NCI-H2107 (cell line): ENCODE measurements at places on chromosomes 2 and 18.

DNA sequence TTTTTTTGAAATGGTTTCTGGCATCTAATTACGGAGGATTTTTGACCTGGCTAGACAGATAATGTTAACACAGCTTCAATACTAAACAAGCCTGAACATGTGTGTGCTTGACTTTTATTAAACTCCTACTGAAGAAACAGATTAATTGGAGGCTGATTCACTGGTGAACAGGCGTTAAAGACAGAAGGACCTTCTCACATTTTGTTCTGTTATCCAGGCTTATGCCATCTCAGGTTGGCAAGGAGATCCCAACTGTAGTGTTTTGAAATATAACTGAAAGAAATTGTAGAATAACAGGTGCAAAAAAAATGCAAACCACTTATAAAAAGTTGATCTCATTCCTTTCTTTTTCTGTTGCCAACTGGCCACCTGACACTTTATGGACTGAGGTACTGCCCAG is 269.6 kb downstream of the ARHGAP15 start:
- DNase-seq: no peak

DNA sequence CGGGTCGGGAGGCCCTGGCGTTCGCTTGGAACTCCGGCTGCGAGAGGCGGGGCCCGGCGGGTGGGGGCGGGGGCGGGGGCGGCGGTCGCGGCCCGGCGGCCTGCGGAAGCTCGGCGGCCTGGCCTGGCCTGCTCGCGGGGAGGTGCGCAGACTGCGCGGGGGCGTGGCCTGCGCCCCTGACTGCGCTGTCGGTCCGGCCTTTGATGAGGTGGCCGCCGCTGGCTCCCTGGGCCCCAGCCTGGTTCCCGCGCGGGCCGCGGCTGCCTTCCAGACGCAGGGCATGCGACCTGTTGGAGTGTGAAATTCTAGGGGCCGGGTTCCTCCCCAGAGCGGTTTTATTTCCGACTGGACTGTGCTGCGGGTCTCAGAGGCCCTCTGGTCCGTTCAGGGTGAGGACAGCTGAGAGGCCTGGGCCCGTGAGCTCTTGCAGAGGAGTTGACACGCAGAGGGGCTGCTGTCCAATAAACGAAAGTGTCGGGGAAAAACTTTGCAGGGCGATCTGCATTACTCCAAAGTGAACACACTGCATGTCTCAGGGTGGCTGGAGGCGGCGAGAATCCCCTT is 629 bp downstream of the NRBP1 start:
- DNase-seq: no peak

DNA sequence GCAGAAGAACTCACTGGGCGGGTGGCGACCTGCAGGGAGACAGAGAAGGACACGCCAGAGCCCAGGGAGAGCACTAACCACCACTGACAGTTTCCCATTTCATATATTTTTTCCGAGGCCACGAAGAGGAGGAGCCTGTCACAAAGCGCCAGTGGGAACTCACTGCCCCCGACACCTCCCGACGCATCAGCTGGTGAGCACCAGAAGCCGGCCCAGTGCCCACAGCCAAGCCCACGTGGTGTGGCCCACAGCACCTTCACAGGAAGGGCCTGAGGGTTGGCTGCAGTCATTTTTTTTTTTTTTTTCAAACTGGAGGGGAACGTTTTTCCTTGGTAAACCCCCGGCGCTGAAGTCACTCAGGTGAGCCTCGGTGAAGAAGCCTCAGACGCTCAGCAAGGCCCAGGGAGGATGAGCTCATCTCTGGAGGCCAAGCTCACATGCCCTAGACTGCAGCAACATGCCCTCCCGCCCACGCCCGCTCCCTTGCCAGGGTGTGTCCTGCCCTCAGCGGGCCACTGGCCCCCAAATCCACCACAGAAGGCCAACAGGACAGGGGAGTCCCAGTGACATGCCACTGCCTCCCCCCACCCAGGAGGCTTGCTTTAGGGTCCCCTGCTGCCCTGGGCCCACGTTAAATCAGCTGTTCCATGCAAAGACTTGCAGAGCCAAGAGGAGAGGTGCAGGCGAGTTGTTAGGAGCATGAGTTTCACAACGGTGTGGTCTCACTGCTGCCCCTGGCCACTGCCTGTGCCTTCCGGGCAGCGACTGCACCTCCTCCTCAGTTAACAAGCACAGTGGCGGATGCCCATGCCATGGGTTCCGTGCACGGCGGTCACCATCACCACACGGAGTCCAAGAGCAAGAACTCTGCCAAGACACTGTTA is 68.1 kb downstream of the PARD6G start:
- no peak for DNase-seq

DNA sequence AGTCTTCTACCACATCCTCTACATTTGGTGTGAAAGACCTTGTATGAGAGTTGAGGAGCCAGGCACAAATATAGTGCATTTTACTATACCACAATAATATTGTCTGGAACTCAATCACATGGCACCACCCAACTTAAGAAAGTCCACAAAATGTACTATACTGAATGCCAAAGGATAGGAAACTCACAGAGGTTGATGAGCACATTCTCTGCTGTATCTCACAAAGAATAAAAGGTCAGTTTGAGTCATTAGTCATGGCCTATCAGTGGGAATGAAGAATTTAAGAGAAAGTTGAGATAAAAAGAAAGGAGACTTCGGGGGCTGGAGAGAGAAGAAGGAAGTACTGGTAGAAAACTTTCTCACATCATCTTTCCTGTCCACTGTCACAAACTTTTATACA is 134.3 kb downstream of the RDH14 start:
- no peak for DNase-seq

DNA sequence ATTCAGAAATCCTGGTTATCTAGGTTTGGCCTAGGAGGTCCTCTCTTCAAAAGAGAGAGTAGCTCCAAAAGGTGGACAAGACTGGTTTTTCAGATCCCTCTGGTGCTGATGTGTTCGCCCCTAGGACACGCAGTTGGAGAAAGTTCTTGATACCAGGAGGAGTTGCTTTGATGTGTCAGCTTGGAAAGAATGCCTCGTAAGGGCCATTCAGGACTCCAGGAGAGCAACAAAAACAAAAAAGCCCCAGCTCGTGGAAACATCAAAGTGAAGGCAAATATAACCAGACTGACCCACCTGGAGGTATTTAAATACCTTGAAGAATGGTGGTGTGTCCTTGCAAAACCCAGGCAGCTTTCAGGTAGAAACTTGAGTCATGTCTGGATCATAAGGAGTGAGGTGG is 12.5 kb upstream of the LBH start:
- DNase-seq: no peak

DNA sequence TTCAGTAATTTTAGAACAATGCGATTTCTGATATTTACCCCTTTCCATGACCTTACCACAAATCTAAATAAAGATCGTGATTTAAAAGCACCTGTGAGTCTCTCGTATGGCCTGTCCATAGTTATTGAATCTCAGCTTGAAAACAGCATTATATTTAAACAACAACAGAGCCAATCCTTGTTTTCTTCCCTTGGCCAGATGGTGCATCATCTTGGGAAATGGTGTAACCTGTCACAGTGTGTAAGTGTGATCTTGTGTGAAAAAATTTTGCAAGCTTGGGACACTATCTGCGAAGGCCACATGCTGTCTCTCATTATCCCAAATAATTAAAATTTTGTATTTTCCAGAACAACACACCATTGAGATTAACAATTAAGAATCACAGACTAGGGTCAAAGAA is 262.7 kb upstream of the SPHKAP start:
- no peak for DNase-seq

GRCh38 chr2:127810156-127810618 is 784 bp downstream of the WDR33 start:
- no peak for DNase-seq

DNA sequence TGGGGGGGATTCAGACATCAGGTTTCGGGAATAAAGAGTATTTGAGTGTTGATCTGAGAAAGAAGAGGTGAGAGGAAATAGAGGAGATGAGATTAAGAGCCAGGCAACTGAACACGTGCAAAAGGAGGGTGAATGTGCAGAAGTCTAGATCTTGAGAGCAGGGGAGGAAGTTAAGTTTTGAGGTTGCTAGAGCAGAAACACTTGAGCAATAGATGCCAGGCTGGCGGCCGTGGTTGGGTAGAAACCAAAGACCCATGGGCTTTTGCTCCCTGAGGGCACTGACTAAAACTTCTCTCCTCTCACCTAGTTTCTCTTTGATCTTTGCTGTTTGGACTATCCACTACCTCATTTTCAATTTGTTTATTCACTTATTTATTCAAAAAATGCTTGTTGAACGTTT is 116.0 kb downstream of the CDC42EP3 start:
- DNase-seq: no peak

GRCh38 chr2:127737892-127738291 is 36.6 kb downstream of the SFT2D3 start:
- DNase-seq: no peak

GRCh38 chr2:15691586-15692310 is 100.1 kb downstream of the DDX1 start:
- DNase-seq: no peak

DNA sequence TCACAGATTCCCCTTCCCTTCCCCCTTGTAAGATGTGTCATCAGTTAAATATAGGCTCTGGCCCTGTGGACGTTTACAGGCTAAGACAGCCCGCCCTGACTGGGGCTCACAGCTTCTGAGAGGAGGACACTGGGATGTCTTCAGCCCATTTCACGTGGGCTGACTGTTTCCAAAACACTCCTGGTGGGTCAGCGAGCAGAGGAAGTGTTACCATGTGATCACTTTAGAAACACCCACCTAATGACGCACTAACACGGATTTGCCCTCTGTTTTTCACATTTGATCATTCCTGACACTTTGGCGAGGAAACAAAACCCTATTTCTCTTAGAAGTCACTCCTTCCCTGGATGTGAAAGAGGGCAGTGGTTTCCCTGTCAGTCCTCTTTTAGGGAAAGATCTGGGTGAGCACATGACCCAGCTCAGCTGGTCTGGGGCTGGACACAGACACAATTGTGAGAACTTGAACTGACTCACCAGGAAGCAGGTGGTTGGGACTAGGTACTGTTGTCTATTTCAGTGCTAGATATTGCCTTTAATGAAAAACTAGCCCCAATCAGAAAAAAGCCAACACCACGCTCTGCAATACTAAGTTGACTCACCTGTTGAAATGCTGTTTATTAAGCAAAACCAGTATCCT is 38.8 kb downstream of the BMP10 start:
- DNase-seq: no peak

DNA sequence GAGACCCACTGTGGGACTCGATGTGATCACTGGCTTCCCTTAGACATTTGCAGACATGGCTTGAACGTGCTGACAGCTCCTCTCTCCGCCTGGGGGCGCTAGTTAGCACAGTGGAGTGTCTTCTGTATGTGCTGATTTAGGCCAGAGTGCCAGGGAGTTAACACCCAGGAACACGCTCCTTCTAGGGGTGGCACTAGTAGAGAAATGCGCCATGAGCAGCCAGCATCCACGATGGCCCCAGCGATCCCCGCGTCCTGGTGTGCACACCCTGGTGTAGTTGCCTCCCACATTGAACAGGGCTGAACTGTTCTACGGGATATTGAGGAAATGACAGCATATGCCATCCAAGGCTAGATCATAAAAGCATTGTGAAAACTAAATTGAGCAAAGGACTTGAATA is 11.4 kb upstream of the NMUR1 start:
- DNase-seq: no peak

GRCh38 chr18:61998957-61999356 is 106.2 kb upstream of the RNF152 start:
- no peak for DNase-seq

GRCh38 chr2:189024901-189025618 is 50.9 kb downstream of the COL3A1 start:
- DNase-seq: no peak

GRCh38 chr2:223048519-223048918 is 3.5 kb upstream of the KCNE4 start:
- no peak for DNase-seq

DNA sequence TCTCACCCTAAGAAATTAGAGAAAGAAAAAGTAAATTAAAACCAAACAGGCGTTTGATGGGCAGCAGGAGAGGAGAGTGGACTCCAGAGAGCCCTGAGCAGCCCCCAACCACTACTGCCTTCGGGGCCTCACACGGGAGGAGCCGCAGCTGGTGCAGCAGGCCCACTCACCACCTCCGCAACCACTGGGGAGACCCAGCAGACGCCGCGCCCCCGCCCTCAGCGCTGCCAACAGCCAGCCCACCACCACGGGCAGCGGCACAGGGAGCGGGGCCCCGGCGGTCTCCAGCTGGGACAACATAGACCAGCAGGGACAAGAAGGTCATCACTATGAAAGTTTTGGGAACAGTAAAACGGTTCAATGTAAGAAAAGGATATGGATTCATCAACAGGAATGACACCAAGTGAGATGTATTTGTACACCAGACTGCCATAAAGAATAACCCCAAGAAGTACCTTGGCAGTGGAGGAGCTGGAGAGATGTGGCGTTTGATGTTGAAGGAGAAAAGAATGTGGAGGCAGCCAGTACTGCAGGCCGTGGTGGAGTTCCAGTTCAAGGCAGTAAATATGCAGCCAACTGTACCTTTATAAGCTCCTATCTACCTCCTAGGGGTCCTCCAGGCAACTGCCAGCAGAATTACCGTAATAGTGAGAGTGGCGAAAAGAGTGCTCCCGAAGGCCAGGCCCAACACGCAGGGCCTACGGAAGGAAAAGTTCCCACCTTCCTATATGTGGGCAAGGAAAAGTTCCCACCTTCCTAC is 76.5 kb downstream of the OLA1 start:
- DNase-seq: no peak

- no peak for DNase-seq
These were observed 135.4 kb downstream of the PRKCE start for GRCh38 chr2:45786836-45787357.

- no peak for DNase-seq
These were observed 41.0 kb upstream of the EPC2 start for GRCh38 chr2:148603562-148603920.

DNA sequence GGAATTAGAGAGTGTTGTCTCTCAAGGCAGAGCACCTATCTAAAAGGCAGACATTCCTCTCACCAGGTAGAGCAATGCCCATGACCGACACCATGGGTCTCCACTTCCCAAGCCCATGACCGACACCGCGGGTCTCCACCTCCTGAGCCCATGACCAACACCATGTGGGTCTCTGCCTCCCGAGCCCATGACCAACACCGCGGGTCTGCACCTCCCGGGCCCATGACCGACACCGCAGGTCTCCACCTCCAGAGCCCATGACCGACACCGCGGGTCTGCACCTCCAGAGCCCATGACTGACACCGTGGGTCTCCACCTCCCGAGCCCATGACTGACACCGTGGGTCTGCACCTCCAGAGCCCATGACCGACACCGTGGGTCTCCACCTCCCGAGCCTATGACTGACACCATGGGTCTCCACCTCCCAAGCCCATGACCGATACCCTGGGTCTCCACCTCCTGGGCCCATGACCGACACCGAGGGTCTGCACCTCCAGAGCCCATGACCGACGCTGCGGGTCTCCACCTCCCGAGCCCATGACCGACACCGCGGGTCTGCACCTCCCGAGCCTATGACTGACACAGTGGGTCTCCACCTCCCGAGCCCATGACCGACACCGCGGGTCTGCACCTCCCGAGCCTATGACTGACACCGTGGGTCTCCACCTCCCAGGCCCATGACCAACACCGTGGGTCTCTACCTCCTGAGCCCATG is 262.4 kb upstream of the SALL3 start:
- no peak for DNase-seq

DNA sequence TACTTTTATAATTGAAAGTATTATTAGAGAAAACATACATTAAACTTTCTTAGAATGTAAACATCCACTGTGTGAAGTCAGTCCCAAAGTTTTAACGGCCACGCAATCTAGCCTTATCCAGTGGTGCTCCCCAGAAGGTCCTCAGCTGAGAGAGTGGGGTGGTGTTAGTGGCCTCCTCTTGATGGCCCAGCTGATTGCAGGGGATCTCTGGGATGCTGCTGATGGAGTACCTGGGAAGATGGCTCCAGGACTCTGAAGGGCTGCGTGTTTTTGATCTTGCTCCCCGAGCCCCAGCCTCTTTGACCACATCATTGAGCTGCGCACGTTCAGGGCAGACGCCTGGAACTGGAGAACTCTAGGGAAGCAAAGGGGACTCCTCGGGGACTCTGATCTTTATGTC is 181.4 kb downstream of the FAM210A start:
- no peak for DNase-seq
